ENCODE measurements at places on chromosomes 12 and 14.

- DNase-seq: no peak
- no peaks in the 10 kb centered on the region for H3K4me1 ChIP-seq
- no peak overlapping the region for H3K4me3 ChIP-seq
- no peak overlapping the region for H3K27ac ChIP-seq
These were observed 34.7 kb downstream of the TBK1 start for GRCh38 chr12:64486657-64487056.

DNA sequence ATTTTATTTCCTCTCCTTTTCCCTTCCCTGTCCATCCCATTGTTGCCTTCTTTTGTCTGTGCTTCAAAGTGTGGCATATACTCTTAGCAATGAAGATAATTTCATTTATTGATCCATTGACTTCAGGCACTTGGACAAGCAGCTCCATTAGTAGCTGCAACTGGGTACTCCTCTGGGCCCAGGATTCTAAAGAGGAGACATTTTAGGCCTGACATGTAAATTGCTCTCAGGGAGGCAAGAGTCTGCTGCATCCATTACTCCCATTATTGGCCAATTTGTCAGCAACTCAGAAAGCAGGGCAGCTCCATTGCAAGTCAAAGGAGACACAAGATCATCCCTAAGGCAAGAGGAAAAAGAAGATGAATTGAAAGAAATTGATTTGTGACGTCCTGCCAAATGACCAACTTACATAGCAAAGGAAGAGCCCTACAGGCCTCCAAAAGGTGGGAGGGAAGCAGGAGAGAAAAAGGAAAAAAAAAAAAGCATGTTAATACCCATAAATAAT is 1094.1 kb upstream of the FLRT2 start:
- H3K4me3 ChIP-seq: no peak overlapping the region

DNA sequence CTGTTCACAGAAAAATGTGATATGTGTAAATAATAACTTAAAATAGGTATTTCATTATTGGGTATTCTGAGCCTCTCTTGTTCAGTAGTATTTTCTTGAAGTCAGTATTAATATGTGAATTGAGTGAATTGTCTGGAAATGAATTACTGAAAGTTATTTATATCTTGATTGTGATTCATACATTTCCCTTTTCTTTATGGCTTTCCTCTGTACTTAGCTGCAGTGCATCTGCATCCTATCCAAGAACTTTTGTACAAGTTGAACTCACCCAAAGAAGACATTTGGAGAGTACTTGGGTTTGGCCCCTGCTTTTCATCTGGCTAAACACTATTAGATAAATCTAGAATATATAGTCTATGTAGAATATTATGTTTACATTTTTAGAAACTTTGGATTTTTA is 326.0 kb downstream of the RAD51B start:
- peaks cover 17% of the 10 kb centered on the region for H3K4me1 ChIP-seq
- DNase-seq: no peak
- H3K27me3 ChIP-seq: no peaks in the 10 kb centered on the region
- no peak overlapping the region for H3K4me3 ChIP-seq

DNA sequence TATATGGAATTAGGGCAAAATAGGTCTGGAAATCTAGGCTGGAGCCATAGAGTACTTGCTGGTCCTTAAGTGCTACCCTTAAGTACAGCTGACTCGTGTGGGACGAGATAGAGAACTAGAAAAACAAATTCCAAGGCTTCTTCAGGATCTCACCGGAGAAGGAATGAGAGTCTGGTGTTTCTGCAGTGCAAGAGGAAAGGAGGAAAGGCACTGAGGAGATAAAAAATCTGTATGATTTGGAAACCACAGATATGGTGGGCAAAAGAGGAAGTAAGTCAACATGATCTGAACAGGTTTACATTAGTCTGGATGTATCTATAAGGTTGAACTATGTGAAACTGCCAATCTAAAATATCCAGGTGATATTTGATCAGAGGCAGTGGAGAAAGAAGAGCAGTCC is 134.4 kb upstream of the SOX5 start:
- no peak overlapping the region for H3K4me3 ChIP-seq
- no peak overlapping the region for H3K27ac ChIP-seq
- no peaks in the 10 kb centered on the region for H3K4me1 ChIP-seq
- no peak for DNase-seq

DNA sequence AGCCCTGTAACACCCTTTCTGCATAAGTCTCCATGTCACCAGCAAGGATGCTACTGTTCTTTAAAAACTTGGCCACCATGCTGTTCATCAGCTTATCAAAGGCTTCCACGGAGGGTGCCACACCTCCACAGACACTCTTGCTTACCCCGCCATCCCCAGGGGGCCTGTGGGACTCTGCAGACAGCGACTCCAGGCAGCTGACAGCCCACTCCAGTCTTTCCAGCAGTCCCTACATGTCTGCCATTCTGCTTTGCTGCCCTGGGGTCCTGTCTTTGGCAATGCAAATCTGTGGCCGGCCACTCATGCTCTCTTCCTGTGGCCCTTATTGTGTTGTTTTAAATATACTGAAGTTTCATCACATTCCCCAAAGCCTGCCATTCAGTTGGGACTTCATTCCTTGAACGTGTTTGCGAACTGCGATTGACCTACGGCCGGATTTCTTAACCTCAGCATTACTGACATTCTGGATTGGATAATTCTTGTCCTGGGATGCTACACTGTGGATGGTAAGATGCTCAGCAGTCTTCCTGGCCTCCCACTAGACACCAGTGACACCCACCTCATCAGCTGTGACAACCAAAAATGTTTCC is 125.6 kb downstream of the FOXN3 start:
- no peak overlapping the region for H3K27ac ChIP-seq
- H3K4me3 ChIP-seq: no peak overlapping the region
- peaks cover 29% of the 10 kb centered on the region for H3K36me3 ChIP-seq
- peaks cover 36% of the 10 kb centered on the region for H3K4me1 ChIP-seq
- DNase-seq: no peak

DNA sequence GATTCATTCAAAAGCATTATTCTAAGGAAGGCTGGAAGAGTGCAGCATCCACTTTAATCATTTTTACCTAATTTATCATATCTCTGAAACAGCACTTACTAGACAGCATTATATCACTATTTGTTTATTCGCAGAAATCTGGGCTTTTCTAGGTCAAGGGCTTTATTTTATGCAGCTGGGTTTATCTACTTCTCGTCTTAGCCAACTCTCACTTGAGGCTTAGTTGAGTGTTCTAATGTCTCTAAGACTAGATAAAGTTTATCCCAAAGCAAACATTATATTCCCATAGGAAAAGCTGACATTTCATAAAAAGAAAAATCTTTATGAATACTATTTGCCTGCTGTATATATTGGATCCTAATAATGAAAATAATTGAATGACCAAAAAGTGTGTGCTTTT is 720.8 kb upstream of the FLRT2 start:
- peaks cover 5% of the 10 kb centered on the region for H3K4me1 ChIP-seq
- DNase-seq: no peak
- no peaks in the 10 kb centered on the region for H3K36me3 ChIP-seq
- no peak overlapping the region for H3K27ac ChIP-seq
- H3K27me3 ChIP-seq: no peaks in the 10 kb centered on the region

DNA sequence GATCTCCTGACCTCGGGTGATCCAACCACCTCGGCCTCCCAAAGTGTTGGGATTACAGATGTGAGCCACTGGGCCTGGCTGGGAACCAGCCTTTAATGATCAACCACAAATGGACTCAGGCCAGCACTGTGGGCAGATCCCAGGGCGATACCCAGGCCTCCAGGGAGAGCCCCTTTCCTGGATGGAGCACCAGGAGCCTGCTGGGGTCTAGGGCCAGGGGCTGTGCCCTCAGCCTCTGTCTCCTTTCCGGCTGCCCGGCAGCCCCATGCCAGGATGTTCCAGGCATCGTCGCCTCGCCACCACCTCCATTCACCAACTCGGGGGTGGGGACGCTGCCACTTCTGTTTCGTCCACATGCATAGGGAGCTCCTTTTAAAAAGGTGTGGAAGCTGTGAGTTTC is 2.3 kb downstream of the ADGRD1 start:
- H3K4me1 ChIP-seq: no peaks in the 10 kb centered on the region
- no peak overlapping the region for H3K4me3 ChIP-seq
- H3K27me3 ChIP-seq: no peaks in the 10 kb centered on the region
- DNase-seq: no peak

DNA sequence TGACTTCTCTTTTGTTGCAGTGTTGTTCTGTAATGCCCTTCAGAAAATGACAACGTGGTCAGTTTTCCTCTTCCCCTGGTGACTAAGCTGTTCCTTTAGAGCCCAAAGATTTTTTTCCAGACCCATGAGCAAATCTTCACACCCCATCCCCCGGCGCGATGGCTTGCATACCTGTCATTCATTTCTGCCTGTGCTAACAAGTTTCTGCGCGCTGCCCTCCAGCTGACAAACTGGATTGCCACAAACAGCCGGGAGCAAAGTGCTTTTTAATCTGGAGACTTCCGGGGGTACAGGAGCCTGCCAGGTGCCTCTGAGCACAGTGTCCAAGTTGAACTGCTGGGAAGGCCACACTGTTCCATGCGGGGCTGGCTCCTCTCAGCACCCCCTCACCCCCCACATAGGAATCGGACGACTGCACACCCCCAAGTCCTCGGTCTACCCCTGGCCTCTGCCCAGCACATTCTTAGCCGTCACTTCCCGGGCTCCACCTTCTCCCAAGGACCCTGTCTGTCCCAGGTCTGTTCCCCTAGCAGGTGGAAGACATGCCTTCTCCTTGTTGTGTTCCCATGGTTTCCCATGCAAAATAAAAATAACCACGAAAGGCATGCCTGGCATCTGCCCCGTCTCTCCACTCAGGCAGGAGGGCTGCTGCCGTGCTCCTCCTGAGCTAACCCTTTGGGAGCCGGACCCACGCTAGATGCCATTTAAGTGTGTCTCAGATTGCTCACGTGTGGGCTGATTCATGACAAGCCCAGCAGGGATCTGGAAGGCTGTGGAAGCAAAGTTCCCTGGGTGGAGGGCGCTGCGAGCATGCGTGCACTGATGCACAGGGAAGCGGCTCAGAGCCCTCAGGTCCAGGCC is 14.1 kb downstream of the RILPL1 start:
- peak overlapping the region; percentile 12 for H3K27ac ChIP-seq
- H3K36me3 ChIP-seq: peaks cover 55% of the 10 kb centered on the region
- no peak for DNase-seq
- H3K4me3 ChIP-seq: peak overlapping the region; percentile 78
- peaks cover 4% of the 10 kb centered on the region for H3K27me3 ChIP-seq

GRCh38 chr12:108214486-108214885 is 85.4 kb downstream of the WSCD2 start:
- no peak overlapping the region for H3K4me3 ChIP-seq
- no peak overlapping the region for H3K27ac ChIP-seq
- H3K4me1 ChIP-seq: no peaks in the 10 kb centered on the region
- no peaks in the 10 kb centered on the region for H3K27me3 ChIP-seq

DNA sequence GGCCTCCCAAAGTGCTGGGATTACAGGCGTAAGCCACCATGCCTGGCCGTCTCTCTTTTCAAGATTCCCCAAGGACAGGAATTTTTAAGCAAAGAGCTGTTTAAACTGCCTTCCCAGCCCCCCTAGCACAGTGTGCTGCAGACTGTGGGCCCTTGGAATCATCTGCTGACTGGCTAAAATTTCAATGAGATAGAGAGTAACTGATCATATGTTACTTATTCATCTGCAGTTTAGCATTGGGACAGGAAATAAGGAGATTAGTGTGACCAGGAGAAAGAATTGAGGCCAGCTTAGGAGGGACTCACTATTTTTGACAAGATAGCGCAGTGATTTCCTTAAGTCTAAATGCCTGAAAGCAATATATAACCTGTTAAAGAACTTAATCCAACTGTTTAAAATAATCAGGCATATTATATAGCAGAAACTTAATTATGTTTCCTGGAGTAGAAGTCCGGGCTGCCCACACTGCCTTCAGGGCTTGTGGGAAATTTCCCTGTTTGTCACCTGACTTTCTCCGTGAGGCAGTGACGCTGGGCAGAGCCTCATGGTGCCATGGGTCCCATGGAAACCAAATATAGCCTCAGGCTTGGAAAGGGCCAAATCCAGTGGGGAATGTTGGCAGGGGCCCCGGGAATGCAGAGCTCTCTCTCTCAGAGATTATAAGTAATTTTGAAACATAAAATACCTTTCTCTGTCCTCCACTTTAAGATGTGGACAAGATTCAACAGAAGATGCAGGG is 22.8 kb upstream of the CEBPE start:
- no peak overlapping the region for H3K27ac ChIP-seq
- no peak for DNase-seq
- H3K4me3 ChIP-seq: no peak overlapping the region
- peaks cover 8% of the 10 kb centered on the region for H3K4me1 ChIP-seq
- H3K36me3 ChIP-seq: peaks cover 4% of the 10 kb centered on the region

DNA sequence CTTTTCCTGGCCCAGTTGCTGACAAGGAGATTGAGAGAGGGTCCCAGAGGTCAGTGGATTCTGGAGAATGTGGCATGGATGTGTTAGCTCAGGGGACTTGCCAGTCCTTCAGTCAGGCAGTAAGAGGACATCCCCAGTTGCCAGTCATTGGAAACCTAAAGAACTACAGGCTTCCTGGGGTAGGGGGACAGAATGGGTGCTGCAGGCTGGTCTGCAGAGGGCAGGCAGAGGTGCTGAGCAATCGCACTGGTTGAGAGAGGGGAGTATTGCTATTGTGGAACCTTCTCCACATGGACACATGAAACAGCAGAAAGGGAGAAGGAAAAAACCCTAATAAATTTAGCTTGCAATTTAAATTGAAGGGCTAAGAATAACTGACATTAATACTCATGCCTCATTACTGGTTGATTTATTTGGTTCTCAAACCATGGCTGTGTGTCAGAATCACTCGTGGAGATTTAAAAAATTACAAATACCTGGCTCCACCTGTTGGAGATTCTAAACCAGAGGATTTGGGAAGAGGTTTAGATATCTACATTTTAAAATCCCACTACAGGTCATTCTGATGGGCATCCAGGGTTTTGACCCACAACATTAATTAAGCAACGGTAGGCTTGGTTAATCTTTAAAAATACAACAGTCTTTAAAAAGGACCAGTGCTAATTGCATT is 71.2 kb upstream of the SLC38A2 start:
- no peaks in the 10 kb centered on the region for H3K36me3 ChIP-seq
- no peak overlapping the region for H3K4me3 ChIP-seq
- H3K27ac ChIP-seq: no peak overlapping the region
- H3K4me1 ChIP-seq: peaks cover 19% of the 10 kb centered on the region
- H3K27me3 ChIP-seq: no peaks in the 10 kb centered on the region
- DNase-seq: no peak

GRCh38 chr14:103700753-103701490 is 14.3 kb downstream of the XRCC3 start:
- peaks cover 38% of the 10 kb centered on the region for H3K27me3 ChIP-seq
- peaks cover 40% of the 10 kb centered on the region for H3K4me1 ChIP-seq
- no peak for DNase-seq
- H3K36me3 ChIP-seq: peaks cover 28% of the 10 kb centered on the region

DNA sequence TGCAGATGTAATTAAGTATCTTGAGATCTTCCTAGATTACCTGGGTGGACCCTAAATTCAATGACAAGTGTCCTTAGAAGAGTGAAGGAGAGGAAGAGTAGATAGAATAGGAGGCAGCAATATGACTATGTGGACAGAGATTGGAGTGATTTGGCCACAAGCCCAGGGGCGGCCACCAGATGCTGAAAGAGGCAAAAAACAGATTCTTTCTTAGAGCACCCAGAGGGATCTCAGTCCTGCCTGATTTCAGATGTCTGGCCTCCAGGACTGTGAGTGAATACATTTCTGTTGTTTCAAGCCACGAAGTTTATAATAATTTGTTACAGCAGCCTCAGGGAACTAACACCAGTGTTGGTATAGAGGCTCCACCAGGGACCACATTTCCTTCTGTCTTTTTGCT is 67.3 kb downstream of the DACT1 start:
- H3K4me1 ChIP-seq: peaks cover 1% of the 10 kb centered on the region
- H3K4me3 ChIP-seq: no peak overlapping the region
- H3K36me3 ChIP-seq: no peaks in the 10 kb centered on the region
- H3K27ac ChIP-seq: no peak overlapping the region
- no peak for DNase-seq
